ENCODE measurements at places on chromosomes 2 and 18.

DNA sequence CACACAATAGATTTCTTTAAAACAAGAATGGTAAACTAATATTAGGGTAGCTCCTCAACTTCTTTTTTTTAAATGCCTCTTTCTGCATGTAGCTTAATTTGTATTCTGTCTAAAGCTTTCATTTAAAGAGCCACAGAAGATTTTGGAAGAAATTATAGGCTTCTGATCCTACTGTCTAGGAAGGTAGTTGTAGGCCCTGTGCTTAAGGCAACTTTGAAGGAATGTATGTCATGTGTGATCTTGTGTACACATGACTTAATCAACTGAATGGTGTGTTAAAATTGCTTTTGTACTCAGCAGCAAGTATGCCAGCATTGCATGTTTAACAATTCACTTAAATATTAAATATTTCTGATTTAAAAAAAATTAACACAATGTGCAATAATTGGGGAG lies 51.5 kb upstream of the LYPD6 start:
- no peak for DNase-seq

DNA sequence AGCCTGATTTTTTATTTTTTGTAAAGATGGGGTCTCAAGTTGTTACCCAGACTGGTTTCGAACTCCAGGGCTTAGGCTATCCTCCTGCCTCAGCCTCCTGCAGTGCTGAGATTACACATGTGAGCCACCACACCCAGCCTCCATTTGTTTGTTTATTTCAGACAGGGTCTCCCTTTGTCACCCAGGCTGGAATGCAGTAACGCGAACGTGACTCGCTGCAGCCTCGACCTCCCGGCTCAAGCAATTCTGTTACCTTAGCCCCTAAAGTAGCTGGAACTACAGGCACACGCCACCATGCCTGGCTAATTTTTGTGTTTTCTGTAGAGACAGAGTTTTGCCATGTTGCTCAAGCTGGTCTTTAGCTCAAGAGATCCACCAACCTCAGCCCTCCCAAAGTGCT lies 27.2 kb downstream of the UBXN4 start:
- DNase-seq = no peak

GRCh38 chr2:198297350-198297749 lies 493.0 kb downstream of the PLCL1 start:
- no peak for DNase-seq

- no peak for DNase-seq
Measured at GRCh38 chr2:85907671-85908157, 18.9 kb upstream of the ST3GAL5 start.

GRCh38 chr2:110714452-110715224 lies 17.7 kb upstream of the ACOXL start:
- DNase-seq = no peak

- DNase-seq = peak; percentile 54
Measured at GRCh38 chr2:46297546-46298271, 502 bp downstream of the EPAS1 start.

- DNase-seq = no peak
Measured at GRCh38 chr18:9803063-9803697, 82.6 kb upstream of the TXNDC2 start.

DNA sequence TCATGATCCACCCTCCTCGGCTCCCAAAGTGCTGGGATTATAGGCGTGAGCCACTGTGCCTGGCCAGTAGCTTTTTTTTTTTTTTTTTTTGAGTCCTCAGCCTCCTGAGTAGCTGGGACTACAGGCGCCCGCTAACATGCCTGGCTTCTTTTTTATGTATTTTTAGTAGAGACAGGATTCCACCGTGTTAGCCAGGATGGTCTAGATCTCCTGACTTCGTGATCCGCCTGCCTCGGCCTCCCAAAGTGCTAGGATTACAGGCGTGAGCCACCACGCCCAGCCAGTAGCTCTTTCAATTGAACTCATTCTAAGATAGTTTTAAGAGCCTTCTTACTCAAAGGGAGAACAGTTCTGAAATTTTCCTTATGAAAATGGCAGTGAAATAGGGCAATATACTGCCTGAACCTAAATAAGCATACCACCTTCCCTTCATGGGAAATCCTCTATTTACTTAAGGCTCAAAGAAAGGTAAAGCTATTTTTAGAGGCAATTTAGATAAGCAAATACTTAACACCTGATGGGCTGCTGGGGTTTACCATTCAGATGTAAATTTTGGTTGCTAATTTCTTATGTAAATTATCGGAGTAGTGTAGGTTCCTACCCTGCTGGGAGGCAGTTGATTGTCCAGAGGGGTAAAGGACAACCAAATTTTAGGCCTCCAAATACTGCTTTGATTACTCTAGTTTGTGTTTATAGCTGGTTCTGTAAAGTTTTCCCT lies 144.7 kb downstream of the GREB1L start:
- no peak for DNase-seq

GRCh38 chr2:3462493-3463104 lies 56.7 kb downstream of the ADI1 start:
- DNase-seq = no peak

DNA sequence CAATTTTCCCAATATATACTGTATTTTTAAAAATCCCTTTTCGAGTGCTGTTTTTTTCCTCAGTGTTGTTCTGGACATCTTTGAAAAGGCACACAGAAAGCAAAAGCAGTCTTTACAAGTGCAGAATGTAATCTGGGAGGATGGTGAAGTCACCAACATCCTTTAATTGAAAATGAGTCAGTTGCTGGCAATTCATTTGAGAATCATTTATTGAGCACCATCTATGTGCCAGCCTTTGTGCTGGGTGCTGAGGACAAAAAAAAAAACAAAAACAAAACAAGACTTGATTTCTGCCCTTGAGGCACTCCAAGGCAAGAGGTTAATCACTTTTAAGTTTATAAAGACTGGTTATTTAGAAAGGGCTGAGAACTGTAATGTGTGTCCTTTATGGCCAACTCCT lies 46.7 kb upstream of the ACVR1 start:
- DNase-seq = no peak

DNA sequence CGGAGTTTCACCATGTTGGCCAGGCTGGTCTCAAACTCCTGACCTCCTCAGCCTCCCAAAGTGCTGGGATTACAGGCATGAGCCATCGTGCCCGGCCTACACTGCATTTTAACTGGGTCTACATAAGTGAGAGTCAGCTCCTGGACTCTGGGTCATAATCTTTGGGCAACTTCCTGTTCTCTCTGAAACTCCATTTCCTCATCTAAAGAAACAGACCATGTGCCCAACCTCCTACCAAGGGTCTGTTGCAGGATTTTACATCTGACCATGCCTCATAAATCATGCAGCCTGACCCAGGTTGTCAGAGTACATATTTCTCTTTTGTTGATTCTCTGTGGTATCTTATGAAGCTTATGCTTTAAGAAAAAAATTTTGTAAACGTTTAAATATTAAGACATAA lies 280.4 kb downstream of the ALPK2 start:
- no peak for DNase-seq

Measured in NCI-H1436 (cell line).